ENCODE measurements at places on chromosomes 13 and 19. TPM values are rescaled to one million over a fixed set of nuclear protein-coding genes. Genes with fewer than 3 reads are reported as not detected.

The ATP7B gene
- total RNA-seq, result 9.9 TPM

The DCLK1 gene
- total RNA-seq, result 2.2 TPM

The KBTBD6 gene
- 5.8 TPM for total RNA-seq

The RXFP2 gene
- not detected for total RNA-seq

The PRR36 gene
- not detected for total RNA-seq

The ZNF805 gene
- 8.6 TPM for total RNA-seq

The CDC42EP5 gene
- total RNA-seq, result 177 TPM

The MCEMP1 gene
- not detected for total RNA-seq

The DMKN gene
- not detected for total RNA-seq

The ZNF524 gene
- total RNA-seq, result 42.1 TPM

The ZNF729 gene
- not detected for total RNA-seq

The FRY gene
- 18.2 TPM for total RNA-seq

The TUBA3C gene
- not detected for total RNA-seq

Measured in glomerular endothelial cell (primary cell).